NCI-H524 (cell line): ENCODE measurements at places on chromosomes 6 and 20.
A peak's percentile ranks its signal among the peaks of the same experiment; 100 is the strongest.

DNA sequence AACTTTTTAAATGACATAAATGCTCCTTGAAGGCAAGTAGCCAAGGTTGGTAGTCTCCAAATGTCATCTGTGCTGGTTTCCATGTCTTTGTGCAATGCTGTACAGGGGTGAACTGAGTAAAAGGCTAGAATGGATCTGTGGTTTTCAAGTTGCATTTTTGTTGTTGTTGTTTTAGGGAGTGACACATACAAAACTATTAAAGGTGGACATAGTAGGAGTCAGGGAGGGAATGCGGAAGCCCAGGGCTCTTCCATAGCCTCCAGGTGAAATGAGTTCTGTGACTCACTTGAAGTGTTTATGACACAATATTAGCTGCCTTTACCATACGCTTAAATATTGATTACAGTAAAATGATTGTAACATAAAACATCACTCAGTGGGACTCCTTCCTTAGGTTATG lies 22.5 kb upstream of the QKI start:
- no peak for DNase-seq

- DNase-seq: no peak
These were observed 230.2 kb downstream of the CDH4 start for GRCh38 chr20:61482056-61482887.

DNA sequence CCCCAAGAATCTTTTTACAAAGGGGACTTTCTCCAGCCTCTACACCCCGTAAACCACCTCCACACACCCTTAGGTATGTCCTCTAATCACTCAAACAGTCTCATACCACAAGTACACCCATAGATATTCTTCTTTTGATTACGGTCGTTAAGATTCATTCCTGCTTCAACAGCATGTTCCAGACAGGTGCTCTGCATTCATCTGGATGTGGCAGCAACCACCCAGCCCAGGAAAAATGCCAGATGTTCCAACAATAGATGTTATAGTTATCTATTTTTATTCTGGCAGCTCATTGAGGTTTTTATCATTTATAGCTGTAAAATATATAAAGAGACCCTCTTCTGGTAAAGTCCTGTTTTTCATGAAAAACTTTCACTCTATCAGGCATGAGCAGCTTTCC lies 60.7 kb downstream of the SIM1 start:
- DNase-seq: peak; percentile 30

DNA sequence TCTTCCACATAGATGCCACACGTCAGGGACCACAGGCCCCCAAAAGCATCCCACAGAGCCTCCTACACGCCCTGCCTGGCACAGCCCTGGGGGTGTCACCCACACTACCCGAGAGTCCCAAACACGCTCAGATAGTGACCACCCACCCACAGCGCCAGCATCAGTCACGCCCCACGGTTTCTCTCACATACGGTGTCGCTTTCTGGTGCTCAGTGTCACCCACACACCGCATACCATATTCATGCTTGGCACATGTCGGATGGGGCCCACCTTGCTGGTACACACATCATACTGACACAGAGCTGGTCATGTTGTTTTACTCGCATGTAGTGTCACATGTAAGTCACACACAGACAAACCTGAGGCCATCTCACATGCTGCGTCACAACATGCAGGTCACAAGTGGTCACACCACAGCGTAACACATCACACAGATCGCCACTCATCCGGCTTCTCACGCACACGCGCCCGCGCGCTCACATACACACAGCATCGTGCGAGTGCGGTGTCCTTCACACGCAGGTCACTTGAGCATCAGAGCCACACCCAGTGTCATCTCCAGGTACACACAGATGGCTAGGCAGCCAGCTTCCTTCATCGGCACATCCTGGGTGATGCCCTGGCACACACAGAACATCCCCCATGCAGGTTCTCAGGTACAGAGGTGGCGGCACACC lies 3.4 kb downstream of the TEAD3 start:
- DNase-seq: no peak

DNA sequence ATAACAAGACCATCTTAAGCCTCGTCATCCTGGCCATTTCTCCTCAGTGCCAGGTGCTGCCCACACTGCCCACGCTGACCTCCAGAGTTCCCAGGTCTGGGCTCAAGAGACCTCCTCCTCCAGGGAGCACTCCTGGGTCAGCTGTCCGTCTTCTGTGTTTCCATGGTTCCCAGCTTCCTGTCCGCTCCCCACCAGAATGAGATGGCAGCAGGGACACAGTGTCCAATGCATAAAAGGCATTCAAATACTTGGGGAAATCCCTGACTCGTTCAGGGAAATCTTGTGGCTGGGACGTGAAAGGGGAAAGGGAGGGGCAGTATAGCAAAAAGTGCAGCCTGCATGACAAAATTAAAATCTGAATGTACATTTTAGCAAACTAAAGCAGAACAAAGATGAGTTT lies 54.3 kb downstream of the SLC23A2 start:
- no peak for DNase-seq

- no peak for DNase-seq
These were observed 147.9 kb downstream of the HAO1 start for GRCh38 chr20:7792150-7792869.

DNA sequence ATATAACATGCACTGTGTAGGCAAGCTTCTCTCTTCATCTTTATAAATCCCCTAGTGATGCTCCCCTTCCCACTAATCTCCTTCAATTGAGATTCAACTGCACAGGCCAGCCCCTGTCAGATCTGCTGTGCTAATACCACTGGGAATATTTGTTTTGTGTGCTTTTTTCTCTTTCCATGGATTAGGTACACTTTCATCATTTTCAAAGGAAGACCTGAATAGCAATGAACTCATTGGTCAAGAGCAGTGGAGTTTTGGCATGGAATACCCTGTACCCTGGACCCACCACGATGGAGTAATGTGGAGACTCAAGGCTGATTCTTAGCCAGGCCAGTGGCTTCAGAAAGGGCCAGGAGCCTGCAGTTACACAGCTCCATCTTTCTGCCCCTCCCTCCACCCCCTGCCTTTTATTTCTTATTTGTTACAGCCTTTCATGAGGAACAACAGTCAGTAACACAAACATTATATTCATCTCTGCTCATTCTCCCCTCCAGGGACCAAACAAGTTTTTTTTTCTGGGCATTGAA lies 75.4 kb upstream of the KCNG1 start:
- DNase-seq: no peak

DNA sequence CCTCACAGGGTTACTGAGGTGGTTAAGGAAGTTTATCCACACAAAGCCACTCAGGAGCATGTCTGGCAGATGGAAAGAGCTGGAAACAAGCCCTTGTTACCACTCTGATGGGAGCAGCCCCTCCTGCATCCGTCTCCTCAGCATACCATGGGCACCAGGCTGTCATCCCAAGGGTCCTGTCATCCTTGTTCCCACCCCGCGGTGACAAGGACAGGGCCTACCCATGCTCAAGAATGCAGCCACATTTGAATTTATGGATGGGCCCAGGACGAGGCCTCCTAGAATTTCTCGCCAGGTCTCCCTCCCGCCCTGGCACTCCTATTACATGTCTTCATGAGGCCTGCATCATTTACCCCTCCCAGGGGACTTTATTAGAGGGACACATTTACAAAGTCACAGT lies 60.0 kb downstream of the NPEPL1 start:
- DNase-seq: no peak

DNA sequence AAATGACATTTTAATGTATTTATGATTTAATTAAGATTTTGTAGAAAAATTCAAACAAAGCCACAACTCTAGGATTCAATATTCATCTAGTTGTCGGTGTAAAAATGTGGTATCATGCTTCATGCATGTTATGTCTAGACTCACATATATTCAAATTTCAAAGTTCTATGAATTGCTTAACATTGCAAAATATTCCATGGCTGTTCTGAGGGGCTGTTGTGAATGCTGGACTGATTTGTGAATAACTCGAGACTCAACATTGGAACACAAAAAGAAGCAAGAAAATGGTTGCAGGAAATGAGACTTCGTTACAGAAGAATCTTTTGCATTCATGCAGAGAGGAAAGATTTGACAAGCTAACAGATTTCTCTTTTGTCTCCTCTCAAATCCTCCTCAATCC lies 705.9 kb downstream of the DHX35 start:
- DNase-seq: no peak
